Femur (tissue), 1 donor: ENCODE measurements at places on chromosomes 11 and 22.

DNA sequence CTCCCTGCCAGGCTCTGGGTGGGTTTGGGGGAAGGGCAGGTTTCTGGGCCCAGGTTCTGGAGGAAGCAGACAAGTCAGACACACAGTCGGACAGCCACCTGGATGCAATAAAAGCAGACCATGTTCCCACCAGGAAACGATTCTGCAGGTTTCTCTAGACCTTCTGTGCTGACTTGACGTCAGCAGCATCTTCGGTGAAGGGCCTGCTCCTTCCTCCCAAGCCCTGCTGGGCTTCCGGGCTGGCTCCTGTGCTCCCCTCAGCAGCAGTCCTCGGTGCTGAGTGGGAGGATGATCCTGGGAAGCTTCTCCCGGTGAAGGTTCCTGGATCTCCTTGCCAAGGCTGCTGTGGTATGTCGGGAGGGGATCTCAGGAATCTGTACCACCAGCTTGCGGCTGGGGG lies 240.0 kb downstream of the GRIK4 start:
- no peak for DNase-seq

- DNase-seq, result no peak
Measured at GRCh38 chr11:109511598-109511997, 89.6 kb downstream of the C11orf87 start.

GRCh38 chr11:64675450-64676260 lies 47.3 kb downstream of the NRXN2 start:
- DNase-seq, result peak; percentile 81

- no peak for DNase-seq
Measured at GRCh38 chr11:35304386-35304775, 115.0 kb downstream of the SLC1A2 start.

DNA sequence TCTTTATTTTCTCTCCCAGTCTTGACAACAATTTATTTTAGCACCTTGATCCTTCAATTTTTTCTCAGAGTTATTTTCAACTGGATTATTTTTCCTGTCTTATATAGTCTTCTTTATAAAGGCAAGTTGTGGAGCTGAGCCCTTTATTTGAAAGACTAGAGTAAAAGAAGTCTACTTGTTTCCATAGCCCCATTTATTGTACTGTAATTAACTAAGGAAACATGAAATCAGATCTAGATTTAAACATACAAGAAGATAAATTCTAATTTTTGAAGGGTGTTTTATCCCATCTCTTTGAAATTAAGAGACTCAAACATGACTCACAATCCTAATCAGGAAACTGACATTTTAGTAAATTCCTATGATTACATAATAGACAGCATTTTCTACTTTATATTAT lies 2421.8 kb downstream of the LRRC4C start:
- DNase-seq, result no peak

DNA sequence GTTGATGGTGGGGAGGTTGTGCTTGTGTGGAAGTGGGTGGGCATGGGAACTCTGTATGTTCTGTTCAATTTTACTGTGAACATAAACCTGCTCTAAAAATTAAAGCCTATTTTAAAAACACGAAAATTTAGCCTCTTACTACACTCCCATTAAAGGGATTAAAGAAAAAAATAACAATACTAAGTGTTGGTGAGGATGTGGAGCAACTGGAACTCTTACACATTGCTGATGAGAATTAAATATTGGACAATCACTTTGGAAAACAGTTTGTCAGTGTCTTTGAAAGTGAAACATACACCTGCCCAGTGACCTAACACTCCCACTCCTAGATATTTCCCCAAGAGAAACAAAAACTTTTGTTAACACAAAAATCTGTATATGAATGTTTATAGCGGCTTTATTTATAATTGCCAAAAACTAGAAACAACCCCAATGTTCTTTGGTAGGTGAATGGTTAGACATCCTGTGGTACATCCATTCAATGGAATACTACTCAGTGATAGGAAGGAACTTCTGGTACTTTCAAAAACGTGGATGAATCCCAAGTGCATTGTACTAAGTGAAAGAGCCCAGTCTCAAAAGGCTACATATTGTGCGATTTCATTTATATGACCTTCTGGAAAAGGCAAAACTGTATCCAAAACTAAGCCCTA lies 23.5 kb downstream of the LRRC32 start:
- no peak for DNase-seq

GRCh38 chr11:75810637-75811390 lies 4.2 kb upstream of the UVRAG start:
- no peak for DNase-seq

DNA sequence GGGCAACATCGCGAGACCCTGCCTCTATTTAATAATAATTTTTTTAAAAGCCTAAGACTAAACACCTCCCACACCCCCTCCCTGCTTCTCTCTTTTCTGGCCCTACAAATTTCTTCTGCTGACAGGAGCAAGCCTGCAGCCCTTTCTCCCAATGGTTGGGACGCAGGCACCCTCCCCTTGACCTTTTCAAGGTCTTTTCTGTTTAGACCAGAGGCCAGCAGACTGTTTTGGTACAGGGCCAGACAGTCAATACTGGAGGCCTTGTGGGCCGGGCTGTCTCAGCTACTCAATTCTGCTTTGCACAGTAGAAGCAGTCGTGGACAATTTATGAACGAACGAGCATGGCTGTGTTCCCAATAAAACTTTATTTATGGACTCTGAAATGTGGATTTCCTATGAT lies 92.3 kb downstream of the SCN3B start:
- DNase-seq, result no peak

DNA sequence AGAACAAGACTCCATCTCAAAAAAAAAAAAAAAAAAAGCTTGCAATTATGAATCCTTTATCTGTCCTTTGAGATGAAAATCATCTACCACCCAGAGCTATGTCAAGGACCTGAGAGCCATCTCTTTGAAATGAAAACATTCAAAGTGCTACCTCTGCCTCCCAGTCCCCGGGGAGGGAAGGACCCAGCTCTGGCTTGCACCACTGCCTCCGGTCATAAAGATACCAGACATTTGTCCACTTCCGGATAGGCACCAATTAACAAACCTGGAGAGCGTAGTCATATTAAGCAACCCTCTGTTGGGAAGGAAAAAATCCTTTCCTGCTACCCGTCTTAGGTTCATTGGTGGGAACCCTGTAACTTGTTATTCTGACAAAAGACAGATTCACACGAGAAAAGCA lies 98.6 kb downstream of the ARHGAP8 start:
- no peak for DNase-seq

DNA sequence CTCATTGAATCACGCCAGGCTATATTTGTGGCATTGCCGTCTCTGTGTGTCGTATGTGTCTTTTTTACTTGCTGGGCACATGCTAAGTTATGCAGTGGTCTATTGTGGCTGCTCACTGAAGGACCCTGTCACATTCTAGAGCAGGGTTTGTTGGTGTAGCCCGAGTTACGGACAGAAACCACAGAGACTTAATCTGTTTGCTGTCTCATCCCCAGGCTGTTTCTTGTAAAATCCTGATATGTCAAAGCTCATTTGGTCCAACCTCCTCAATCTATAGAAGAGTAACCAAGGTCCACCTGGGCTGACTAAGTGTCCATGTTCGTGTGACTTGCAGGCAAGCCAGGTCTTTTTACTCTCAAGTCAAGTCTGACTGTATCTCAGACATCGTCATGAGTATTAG lies 5.0 kb downstream of the DPF2 start:
- DNase-seq, result no peak

GRCh38 chr11:16337421-16338213 lies 18.7 kb downstream of the SOX6 start:
- DNase-seq, result no peak

GRCh38 chr11:122360875-122361274 lies 244.9 kb upstream of the BLID start:
- DNase-seq, result no peak

- DNase-seq, result no peak
Measured at GRCh38 chr11:60165538-60165937, 17.3 kb downstream of the MS4A6A start.

GRCh38 chr11:1049071-1049405 lies 12.5 kb upstream of the MUC6 start:
- no peak for DNase-seq

GRCh38 chr11:100874203-100874602 lies 187.1 kb downstream of the ARHGAP42 start:
- DNase-seq, result no peak

DNA sequence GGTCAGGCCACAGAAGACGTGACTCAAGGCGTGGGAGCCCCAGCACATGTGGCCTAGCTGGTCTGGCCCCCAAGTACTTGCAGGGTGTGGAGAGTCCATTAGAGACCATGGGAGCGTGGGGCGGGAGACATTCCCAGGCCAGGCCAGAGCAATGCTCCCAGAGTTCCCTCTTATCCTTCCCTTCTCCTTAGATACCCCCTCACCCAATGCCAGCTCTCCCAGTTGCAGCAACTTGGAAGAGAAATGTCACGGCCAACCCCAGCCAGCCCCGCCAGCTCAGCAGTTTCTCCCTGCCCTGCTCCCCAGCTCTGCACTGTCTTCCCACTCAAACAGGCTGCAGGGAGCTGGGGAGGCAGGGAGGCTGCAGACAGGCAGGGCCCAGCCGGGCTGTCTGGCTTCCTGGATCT lies 65.4 kb upstream of the TSPAN18 start:
- DNase-seq, result no peak

DNA sequence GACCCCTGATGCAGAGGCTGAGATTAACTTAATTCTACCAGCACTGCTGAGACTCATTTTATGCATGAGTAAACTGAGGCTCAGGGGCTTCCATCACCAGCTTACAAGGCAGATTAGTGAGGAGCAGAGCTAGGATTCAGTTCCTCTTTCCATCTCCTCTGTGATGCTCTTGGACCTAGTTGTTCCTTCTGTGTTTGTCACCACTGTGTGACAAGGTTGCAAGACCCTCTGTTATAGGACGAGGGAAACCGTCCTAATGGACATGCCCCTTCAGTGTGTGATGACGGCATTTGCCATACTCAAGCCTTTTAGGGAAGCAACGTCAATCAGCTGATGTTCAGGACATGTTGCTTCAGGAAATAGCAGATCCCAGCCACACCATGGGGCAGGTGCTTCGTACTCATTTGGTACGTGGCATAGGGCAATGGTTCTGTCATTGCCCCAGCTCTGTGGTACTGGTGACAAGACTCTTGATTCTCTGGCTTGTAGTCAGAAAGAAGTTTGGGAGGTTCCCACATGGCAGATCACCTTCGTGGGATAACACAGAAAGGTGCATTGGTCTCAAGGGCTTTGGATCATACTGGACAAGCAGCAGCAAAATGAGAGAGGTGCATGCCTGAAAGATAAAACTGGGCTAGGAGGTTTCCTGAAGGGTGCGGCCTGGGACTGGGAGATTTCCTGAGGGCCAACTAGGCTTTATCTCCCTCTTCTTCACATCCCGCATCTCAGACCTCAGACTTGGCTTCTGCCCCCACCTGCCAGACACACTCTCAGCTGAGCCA lies 23.9 kb upstream of the CD44 start:
- no peak for DNase-seq

DNA sequence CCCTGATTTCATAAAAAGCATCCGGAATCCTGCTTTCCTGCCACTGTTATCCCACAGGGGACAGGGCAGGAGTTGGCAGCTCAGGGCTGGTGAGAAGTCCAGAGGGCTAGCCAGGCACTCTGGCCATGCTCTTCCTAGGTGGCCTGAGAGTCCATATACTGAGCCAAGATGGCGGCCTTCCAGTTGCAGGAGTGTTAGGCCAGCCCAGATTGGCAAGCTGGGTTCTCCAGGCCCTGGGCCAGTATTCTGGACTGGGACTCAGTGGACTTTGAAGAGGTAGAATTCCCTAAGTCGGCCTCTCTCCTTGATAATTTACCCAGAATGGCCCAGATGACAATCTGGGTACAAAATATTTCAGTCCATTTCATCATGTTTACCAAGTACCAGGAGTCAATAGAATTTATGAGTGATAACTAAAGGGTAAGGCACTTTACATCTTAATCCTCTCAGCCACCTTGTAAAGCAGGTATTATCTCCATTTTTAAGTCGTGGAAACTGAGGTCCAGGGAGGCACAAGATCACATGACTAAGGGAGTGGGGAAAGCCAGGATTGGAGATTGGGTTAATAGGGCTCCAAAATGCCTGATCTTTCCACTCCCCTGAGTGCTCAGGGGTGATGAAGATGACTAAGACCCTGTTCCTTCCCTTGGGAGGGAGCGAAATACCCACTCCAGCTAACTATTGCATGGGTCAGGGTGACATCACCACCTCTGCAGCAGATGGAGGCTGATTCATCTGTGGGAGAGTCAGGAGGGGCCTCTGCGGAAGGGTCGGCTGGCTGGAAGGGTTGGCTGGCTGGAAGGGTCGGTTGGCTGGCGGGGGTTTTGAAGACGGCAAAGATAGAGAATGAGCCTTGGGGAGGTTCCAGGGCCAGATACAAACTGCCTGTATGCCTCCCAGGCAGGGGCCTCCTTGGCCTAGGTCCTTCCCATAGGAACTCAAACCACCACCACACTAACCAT lies 1.2 kb upstream of the MICALL1 start:
- DNase-seq, result peak; percentile 71

GRCh38 chr11:35144806-35145205 lies 5.8 kb downstream of the CD44 start:
- no peak for DNase-seq

DNA sequence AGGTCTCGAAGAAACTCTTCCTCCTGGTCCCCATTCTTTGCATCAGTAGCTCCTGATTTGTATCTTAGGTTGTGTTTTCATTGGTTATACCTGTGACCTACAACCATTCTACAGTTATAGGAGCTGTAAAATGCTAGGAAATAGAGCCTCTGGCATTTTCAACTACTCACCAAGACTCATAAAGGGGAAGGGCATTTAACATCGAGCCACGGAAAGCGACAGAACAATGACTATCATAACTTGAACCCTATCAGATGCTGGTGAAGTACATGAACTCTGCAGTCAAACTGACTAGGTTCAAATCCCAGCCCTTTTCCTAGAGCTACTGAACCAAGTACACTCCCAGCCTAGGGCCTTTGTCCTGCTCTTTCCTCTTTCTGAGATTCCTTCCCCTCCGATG lies 588.0 kb downstream of the SOX6 start:
- DNase-seq, result no peak

DNA sequence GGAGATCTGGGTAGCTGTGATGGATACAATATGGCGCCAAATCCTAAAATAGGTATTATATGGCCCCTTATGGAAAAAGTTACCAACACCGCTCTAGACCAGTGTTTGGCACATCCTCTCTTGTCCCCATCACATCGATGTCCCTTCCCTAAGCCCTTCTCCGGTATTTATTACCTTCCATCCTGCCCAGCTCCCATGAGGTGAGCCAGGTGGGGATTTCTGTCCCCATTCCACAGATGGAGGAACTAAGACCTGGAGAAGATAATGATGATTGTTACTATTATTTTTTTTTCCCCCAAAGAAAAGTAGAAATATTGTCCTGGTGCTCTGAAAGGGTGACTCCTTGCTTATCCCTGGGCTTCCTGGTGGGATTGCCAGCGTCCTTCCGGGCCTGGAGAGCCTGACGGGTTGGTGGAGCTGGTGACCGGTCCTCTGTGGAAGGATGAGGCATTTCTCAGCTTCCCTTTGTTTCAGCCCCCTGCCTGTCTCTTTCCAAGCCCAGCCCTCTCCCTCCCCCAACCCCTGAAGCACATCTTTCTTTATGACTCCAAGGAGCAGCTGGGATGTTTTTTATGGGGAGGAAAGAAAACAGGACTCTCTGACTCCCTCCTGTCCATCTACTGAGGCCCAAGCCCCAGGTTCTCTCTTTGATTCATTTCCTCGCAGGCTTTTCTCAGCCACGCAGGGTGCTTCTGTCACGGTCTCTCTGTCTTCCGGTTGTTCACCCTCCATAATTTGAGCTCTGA lies 65.4 kb downstream of the TP53I11 start:
- DNase-seq, result no peak

- no peak for DNase-seq
Measured at GRCh38 chr22:36833073-36833472, 16.2 kb upstream of the PVALB start.
